Aorta (tissue), 5 donors: ENCODE measurements at places on chromosomes 2 and 18. TPM values are rescaled to one million over a fixed set of nuclear protein-coding genes. Genes with fewer than 3 reads are reported as not detected.

CCDC121 gene
- total RNA-seq = 3.6 TPM

IGFBP2 gene
- total RNA-seq = 663 TPM

- no peaks in the 10 kb centered on the region for H3K4me1 ChIP-seq
- no peak overlapping the region for H3K27ac ChIP-seq
- no peak overlapping the region for H3K4me3 ChIP-seq
- H3K36me3 ChIP-seq = no peaks in the 10 kb centered on the region
- DNase-seq = no peak
These were observed 71.6 kb downstream of the ACTR2 start for GRCh38 chr2:65299246-65299645.

DNA sequence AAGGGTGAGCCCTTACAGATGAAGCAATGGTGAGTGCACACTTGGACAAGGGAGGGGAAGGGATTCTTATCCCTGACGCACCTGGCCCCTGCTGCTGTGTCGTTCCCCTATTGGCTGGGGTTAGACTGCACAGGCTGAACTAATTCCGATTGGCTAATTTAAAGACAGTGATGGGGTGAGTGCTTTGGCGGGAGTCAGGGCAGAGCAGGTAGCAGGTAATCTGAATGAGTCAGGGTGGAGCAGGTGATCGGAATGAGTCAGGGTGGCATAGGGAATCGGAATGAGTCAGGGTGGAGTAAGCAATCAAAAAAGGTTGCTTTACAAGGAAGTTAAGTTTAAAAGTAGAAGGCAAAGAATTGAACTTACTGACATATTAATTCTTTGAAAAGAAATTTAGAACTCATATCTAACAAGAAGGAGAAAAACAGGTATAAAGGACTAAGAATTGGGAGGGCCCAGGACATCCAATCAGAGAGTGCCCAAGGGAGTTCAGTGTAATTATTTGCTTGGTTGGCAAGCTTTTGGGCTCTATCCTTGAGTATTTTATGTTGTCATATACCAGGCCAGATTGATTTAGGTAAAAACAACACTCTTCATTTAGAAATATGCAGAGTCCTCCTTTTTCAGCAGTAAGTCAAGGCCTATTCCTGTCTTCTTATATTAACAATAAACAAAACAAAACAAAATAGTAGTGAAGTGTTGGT lies 52.3 kb upstream of the RALBP1 start:
- no peak overlapping the region for H3K27ac ChIP-seq
- H3K36me3 ChIP-seq = no peaks in the 10 kb centered on the region
- no peaks in the 10 kb centered on the region for H3K4me1 ChIP-seq
- no peak for DNase-seq

GRCh38 chr2:36245651-36246050 lies 109.9 kb upstream of the CRIM1 start:
- no peaks in the 10 kb centered on the region for H3K27me3 ChIP-seq
- no peaks in the 10 kb centered on the region for H3K4me1 ChIP-seq
- DNase-seq = no peak
- no peaks in the 10 kb centered on the region for H3K36me3 ChIP-seq
- H3K4me3 ChIP-seq = no peak overlapping the region

DNA sequence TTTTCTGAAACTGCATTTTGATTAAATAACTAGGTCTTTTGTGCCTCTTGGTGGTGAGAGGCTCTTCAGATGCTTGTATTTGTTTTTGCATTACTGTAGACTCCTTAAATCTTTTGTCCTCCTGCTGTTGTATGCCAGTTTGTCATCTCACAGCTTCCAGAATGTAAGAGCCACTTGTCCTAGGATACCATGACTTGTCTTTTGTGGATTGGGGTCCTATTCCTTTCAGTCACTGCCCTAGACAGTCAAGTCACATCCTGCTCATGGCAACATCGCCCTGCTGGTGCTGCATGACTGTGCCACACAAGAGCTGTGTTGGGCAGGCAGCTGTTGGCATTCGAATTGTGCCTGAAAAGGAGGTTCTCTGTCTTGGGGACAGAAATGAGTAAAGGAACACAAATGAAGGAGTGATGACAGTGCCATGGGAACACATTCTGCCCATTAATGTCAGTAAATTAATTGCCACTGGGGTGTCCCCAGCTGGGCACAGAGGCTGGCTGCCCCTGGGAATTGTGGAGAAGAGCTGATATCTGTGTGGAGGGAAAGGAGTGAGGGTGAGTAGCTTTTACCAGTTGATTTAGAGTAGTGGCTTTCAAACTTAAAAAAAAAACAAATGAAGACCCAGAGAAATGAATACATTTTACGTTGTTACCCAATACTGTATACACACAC lies 140.3 kb downstream of the ARL6IP6 start:
- no peaks in the 10 kb centered on the region for H3K4me1 ChIP-seq
- no peak overlapping the region for H3K27ac ChIP-seq
- H3K4me3 ChIP-seq = no peak overlapping the region
- no peaks in the 10 kb centered on the region for H3K36me3 ChIP-seq

- no peaks in the 10 kb centered on the region for H3K4me1 ChIP-seq
- DNase-seq = peak; percentile 69
- H3K27ac ChIP-seq = peak within 1 kb of the TSS; percentile 53
- peak within 1 kb of the TSS; percentile 81 for H3K4me3 ChIP-seq
- H3K36me3 ChIP-seq = no peaks in the 10 kb centered on the region
- no peaks in the 10 kb centered on the region for H3K27me3 ChIP-seq
These were observed at the start of gene CDH2 for GRCh38 chr18:28176948-28177827. TSS of gene CDH2 (minus strand) at chr18:28177130. CDS start at chr18:28177022, 108 bp downstream.
